ENCODE measurements at places on chromosomes 5 and 9.

DNA sequence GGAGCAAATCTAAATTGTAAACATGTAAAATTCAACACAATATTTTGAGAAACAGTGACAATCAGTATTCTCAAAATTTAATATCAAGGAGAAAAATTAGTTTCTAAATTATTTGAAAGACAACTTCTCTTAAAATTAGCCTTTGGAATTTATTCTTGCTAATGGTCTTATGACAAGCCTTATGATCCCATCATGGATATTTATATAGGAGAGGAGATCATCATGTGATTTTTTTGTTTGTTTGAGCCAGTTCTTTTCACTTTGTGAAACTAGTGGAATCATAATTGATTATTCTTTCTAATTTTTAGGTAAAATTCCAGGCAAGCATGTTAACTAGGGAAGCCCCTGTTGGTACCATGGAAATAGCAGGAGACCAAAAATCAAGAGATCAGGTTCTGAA lies 24.7 kb downstream of the DMXL1 start:
- no peak for DNase-seq

GRCh38 chr5:108264533-108264932 lies 117.4 kb downstream of the FBXL17 start:
- DNase-seq, result no peak

DNA sequence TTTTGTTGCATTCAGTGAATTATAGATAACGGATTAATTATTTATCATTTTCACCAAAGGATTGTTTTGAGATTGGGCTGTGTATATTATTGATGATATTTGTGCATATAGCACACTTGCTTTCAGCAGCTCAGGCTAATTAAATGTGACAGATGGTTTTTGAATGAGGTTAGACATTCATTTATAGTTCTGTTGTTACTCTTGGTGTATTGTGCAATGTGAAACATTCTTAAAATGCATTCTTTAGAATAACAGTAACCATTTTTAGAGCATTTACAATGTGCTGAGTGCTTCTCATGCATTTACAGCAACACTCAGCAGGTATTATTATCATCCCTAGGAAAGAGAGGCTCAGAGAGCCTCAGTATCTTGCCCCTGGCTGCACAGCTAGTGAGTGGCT lies 23.8 kb downstream of the NANS start:
- DNase-seq, result no peak

DNA sequence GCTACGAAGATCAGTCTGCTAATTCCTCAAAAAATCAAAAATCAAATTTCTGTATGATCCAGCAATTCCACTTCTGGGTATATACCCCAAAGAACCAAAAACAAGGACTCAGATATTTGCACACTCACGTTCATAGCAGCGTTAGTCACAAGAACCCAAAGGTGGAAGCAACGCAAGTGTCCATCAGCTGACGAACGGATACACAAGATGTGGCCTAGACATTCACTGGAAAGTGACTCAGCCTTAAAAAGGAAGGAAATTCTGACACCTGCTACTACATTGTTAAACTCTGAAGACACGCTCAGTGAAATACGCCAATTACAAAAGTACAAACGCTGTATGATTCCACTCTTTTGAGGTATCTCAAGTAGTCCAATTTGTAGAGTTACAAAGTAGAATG lies 93.3 kb downstream of the OTULIN start:
- no peak for DNase-seq

DNA sequence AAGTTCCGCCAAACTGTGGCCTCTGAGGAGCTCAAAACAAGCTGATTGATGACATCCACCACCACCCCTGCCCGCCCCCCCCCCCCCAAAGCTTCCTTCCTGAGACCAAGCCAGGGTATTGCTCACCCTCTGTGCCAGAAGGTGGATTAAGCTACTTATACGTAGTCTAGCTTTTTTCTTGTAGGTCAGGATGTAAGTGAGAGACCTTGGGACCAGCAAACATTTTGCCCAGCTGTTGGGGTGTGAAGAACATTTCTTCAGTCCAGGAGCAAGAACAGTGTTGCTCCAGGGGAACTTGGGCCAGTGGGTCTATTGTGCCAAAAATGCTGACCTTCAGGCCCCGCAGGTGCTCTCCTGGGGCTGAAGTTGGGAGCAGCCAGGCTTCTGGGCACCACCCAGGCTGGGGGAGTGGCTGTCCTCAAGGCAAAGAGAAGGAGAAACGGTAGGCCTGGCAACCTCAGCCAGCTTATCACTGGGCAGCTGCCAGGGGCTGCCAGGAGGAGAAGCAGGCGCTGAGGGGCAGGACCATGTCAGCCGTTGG lies 18.0 kb downstream of the NEURL1B start:
- no peak for DNase-seq

GRCh38 chr9:7273575-7273974 lies 515.8 kb downstream of the KDM4C start:
- DNase-seq, result no peak

DNA sequence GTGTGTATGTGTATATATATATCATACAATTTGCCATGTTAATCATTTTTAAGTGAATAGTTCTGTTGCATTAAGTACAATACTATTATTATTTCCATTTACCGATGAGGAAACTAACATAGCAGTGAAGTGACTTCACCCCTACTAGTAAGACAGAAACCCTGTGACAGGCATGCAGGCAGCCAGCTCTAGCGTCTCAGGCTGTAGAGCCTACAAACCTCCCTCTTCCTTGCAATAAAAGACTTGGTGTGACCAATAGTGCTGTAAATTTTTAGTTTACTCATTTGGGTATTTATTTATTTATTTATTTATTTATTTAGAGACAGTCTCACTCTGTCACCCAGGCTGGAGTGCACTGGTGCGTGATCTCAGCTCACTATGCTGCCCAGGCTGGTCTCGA lies 24.7 kb downstream of the FNBP1 start:
- DNase-seq, result no peak

GRCh38 chr5:178569485-178569884 lies 20.7 kb downstream of the COL23A1 start:
- DNase-seq, result no peak

GRCh38 chr5:116539222-116539621 lies 35.4 kb downstream of the SEMA6A start:
- no peak for DNase-seq

GRCh38 chr5:79420248-79420647 lies 93.7 kb downstream of the HOMER1 start:
- DNase-seq, result no peak

DNA sequence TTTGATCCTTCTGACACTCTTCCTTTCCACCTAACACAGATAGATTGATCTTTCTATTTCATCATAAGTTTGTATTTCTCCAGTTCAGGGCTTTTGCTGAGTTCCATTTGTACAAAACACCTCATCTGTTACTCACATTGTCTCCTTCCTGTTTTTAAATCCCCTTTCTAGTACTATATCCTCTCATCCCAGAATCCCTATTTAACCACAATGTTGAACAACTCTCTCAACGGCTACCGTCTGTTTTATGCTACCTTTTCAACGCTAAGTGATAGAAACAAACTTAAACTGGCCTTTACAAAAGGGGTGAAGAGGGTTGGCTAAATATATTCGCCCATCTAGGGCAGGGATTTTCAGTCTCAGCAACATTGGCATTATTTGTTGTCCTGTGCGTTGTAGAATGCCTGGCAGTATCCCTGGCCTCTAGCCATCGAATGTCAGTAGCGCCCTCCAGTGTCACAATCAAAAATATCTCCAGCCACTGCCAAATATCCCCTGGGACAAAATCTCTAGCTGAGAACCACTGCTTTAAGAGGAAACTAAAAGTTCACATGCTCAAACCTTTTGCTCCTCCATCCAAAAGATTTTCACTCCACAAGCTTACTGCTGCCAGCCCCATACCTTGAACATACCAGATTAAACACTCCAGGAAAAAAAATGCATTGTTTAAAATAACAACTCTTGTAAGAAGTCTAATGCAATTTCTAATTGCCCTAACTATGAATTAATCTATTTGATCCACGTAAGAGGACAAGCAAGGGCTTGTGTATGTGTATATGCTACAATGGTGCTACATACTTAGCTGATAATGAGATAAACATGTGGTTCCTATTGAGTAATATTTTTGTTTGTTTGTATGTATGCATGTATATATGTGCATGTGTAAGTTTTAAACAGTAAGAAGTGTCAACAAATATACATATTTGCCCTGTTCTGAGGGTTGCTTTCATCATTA lies 344.0 kb downstream of the PTPRD start:
- DNase-seq, result no peak
